ENCODE measurements at places on chromosomes 4 and X. TPM values are rescaled to one million over a fixed set of nuclear protein-coding genes. Genes with fewer than 3 reads are reported as not detected.

GRCh38 chrX:99938464-99938863 is 471.6 kb downstream of the PCDH19 start:
- no peak overlapping the region for H3K4me3 ChIP-seq
- no peaks in the 10 kb centered on the region for H3K27me3 ChIP-seq
- no peaks in the 10 kb centered on the region for H3K36me3 ChIP-seq

Gene TENM3
- total RNA-seq, result 28.8 TPM

- no peak overlapping the region for H3K4me3 ChIP-seq
- no peak overlapping the region for H3K27ac ChIP-seq
- no peak for DNase-seq
- H3K4me1 ChIP-seq, result no peaks in the 10 kb centered on the region
- no peaks in the 10 kb centered on the region for H3K36me3 ChIP-seq
Measured at GRCh38 chrX:80812176-80812575, 2.5 kb upstream of the BRWD3 start.

DNA sequence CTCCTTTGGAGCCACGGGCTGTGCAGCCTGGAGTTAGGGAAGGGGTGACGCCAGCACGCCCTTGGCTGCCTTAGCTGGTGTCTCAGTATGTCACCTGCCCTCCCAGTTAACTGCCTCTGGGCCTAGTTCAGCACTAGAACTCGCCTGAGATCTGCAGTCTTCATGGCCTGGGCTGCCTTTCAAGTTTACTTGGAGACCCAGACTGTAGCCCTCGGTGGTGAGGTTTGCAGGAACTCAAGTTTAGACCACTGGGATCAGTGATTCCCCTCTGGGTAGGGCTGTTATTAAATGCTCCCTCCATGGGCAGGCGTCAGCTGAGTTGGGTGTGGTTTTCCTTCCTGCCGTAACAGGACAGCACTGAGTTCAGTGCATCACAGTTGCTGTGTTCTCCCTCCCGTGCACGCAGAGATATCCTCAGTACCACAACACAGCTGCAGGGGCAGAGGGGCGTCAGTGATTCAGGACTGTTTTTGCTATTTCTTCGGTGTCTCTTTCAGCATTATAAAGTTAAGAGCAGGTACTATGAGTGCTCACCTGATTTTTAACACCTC is 30.5 kb downstream of the PLAC8 start:
- no peak overlapping the region for H3K27ac ChIP-seq
- DNase-seq, result no peak
- no peak overlapping the region for H3K4me3 ChIP-seq

GRCh38 chrX:131595120-131595519 is 51.2 kb downstream of the OR13H1 start:
- H3K36me3 ChIP-seq, result no peaks in the 10 kb centered on the region
- no peaks in the 10 kb centered on the region for H3K4me1 ChIP-seq
- no peaks in the 10 kb centered on the region for H3K27me3 ChIP-seq
- no peak overlapping the region for H3K4me3 ChIP-seq

Gene LRIT3
- total RNA-seq, result 0.33 TPM
